ENCODE measurements at places on chromosomes 12 and 14.

DNA sequence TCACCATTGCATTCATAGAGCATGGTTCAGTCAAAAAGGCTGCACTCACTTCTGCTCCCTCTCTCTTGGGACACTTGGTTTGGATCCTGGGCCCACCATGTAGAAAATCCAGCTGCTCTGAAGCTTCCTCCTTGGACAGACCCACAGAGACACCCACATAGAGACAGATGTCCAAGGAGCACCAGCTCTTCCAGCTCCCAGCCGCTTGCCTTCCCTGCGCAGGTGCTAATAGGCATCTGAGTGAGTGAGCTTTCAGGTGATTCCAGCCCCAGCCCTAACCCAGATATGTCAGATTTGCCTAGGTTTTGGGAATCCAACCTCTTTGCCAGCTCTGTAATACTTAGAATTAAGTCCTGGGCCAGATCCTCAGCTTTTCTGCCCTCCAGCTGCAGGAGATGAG lies 38.6 kb downstream of the DLK1 start:
- DNase-seq: no peak

GRCh38 chr14:93295541-93296220 lies 37.2 kb downstream of the BTBD7 start:
- DNase-seq: no peak

DNA sequence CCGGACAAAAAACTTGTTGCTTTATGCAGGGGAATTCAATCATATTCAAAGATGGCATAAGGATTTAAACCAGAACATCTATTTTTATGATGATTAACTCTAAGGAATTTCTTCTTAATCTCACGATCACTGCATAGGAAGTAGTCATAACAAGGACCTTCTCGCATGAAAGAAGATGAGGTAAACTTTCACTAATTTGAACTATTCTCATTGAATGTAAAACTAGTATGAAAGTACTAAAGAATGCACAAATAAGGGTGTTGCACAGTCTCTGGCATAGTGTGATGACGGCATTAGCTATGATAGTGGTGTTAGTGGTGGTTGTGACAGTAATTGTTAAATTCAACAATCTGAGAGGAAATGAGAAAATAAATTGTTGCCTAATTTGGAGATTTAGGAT lies 280.0 kb downstream of the SLC6A15 start:
- no peak for DNase-seq

- DNase-seq: no peak
Measured at GRCh38 chr12:124823272-124823970, 40.2 kb downstream of the SCARB1 start.

DNA sequence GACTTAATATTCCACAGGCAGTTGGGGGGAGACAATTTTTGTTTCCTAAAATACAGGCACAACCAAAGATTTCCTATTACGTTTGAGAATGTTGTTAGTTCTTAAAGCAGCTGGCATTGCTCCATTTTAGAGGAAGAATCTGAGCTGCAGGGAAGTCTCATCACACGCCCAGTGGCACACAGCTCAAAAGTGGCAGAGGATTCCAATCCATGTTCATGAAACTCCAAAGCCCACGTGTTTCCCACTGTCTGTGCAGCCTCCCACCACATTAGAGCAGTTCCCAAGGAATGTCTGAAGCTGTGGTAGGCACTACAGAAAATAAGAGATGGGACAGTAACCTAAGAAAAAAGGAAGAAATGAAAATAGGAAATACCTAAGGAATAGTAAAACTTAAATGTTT lies 6.1 kb upstream of the IL26 start:
- DNase-seq: no peak

- no peak for DNase-seq
Measured at GRCh38 chr14:70887737-70888499, 19.3 kb upstream of the PCNX1 start.

GRCh38 chr12:3145033-3145432 lies 67.9 kb downstream of the TSPAN9 start:
- no peak for DNase-seq

DNA sequence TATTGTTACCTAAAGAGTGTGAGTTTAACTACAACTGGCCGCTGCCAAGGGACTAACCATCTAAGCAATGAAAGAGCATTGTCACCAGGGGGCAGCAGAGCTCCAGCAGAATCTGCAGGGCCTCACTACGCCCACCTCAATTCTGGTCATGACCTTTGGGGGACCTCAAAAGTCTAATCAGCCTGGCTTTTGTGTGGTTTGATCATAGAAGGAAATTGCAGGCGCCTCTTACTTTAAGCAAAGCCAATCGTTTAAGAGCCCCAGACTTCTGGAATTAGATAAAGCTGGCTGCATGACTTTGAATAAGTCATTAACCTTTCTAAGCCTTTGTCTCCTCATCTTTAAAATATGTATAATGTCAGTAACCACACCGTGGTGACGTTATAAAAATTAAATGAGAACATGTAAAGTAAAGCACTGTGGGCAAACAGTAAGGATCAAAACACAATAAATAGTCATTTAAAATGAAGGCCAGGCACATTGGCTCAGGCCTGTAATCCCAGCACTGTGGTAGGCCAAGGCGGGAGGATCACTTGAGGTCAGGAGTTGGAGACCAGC lies 58.6 kb downstream of the TBX3 start:
- peak; percentile 67 for DNase-seq

DNA sequence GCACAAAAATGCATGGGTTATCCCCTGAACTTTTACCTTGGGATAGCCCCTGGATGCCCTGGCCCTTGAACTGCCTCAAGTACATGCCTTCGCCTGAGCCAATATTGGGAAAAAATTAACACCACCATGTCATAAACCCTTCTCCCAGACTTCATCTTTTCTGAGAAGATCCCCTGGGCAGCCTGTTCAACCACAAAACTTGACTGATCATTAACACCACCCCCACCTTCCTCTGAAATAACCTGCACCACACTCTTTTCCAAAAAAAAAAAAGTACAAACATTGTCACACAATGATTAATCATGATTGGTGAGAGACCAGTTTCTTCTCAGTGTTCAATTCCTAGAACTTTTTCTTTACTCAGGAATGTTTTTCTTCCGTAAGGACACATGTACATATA lies 217.9 kb downstream of the PAX9 start:
- DNase-seq: no peak

DNA sequence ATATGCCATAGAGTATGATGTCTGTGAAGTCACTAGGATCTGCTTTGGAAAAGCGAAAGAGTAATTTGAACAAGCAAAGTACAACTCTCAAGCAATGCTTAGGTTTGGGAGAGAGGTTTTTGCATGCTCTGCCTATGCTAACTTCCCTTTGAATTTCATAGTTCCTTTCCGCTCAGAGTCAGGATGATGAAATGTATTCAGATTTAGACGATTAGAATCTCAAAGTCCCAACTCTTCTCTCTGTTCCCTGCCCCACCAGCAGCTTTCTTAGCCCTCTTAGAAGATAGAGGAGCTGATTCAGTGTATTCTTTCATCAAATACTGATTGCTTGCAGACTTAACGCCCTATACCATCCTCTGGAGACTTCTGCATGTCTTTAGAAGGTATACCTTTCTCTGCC lies 11.5 kb downstream of the RAB5B start:
- DNase-seq: peak; percentile 37

DNA sequence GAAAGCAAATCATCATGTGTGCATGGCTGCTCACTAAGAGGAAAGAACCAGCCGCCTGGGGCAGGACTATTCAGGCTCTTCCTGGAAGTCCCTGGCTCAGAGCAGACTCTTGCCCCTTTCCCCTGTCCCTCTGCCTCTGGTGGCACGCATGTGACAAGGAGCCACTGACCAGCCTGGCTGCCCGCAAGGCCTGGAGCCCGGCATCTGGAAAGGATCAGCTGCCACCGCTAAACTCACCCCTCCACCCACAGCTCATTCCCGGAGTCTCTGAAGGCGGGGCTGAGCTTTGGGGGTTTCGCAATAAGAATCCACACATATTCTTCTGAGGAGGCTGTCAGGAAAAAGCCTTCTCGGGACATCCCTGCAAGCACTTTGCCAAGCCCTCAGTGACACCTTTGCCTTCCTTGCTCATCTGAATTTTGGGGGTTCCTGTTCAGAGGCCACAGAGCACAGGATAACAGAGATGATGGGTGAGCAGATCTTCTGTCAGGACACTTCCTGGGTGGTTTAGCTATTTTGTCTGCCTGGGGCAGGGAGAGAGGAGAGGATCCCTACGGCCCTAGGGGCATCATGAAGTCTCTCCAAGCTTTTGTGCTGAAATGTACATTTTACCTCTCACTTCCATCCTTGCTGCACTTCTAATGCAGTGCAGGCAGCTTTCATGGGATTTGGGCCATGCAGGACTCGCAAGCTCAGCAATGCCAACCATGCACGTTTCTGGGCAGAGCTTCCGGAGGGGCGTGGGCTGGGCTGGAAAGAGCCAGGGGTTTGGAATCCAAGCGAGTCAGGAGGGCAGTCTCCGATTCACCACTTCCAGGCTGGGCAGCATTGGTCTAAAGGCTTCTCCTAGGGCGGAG lies 124.8 kb upstream of the MAP1LC3B2 start:
- peak; percentile 71 for DNase-seq

DNA sequence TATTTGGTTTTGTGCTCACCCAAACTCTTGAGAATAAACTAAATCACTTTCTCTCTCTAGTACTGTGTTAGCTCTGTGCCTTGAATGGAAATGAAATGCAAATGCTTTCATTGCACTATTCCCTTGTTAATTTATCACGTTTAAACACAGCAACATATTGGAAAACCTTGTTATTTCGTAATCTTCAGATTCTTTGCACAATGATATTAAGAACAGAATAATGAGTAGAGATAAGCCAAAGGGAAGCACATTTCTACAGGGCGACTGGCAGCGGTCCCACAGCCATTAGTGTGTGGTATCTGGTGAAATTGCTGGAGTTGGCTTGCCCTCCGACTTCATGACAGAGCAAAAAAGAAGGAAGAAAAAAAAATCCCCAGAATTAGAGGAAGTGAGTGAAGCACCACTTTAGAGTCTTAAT lies 166.1 kb upstream of the E2F7 start:
- peak; percentile 9 for DNase-seq

DNA sequence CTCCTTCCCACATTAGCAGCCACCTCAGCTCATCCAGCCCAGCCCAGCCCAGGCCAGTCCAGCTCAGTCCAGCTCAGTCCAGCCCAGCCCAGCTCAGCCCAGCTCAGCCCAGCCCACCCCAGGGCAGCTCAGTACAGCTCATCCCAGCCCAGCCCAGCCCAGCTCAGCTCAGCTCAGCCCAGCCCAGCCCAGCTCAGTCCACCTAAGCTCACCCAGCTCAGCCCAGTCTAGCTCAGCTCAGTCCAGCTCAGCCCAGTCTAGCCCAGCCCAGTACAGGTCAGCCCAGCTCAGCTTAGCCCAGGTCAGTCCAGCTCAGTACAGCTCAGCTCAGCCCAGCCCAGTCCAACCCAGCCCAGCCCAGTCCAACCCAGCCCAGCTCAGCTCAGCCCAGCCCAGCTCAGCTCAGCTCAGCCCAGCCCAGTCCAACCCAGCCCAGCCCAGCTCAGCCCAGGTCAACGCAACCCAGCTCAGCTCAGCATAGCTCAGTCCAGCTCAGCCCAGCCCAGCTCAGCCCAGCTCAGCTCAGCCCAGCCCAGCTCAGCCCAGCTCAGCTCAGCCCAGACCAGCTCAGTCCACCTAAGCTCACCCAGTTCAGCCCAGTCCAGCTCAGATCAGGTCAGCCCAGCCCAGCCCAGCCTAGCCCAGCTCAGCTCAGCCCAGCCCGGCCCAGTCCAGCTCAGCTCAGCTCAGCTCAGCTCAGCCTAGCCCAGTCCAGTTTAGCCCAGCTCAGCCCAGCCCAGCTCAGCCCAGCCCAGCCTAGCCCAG lies 63.0 kb downstream of the TMEM121 start:
- no peak for DNase-seq

- no peak for DNase-seq
Measured at GRCh38 chr14:33375786-33376185, 437.1 kb downstream of the NPAS3 start.

- no peak for DNase-seq
Measured at GRCh38 chr14:35277179-35277578, 15.0 kb upstream of the PSMA6 start.

GRCh38 chr14:88233915-88234314 lies 89.2 kb downstream of the KCNK10 start:
- DNase-seq: peak; percentile 12
